ENCODE measurements at places on chromosomes 16 and 17.

DNA sequence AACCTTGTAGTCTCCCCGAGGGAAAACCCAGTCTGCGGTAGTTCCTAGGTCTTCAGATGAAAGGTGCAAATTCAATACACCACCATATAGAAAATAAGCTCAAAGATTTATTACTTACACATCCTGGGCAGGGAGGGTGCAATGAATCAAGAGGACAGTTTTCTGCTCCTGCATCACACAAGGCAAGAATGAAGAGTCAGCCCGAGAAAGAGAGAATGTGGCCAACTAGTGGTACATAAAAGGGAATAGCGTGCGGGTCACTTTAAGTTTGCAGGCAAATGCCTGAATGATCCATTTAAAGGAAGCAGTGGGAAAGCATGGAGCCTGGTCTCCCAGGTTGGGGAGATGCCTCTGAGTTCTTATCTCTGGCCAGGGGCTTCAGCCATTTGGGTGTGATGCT, 403.4 kb downstream of the GRIN2A start:
- no peak for DNase-seq

- DNase-seq = no peak
Observed at GRCh38 chr16:67372664-67373063, 20.6 kb downstream of the TPPP3 start.

- DNase-seq = peak; percentile 39
Observed at GRCh38 chr17:4199818-4200402, 56.9 kb downstream of the CYB5D2 start.

DNA sequence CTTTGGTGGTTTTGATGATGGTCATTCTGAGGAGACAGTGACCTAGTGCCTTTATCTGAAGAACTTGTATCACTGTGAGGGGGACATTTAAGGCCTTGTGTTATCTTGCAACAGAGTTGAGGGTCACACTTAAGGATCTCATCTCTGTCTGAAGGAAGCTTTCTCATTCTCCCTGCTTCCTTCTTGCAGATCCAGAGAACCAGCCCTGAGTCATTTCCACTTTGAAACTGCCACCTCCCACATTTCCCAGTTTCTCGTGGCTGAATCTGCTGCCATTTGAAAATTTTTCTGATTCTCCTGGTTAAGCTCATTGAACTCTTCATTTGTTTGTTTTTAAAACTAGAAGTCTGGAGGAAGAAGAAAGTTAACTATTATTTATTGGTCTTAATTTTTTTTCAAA, 190.2 kb upstream of the CDH11 start:
- DNase-seq = no peak

DNA sequence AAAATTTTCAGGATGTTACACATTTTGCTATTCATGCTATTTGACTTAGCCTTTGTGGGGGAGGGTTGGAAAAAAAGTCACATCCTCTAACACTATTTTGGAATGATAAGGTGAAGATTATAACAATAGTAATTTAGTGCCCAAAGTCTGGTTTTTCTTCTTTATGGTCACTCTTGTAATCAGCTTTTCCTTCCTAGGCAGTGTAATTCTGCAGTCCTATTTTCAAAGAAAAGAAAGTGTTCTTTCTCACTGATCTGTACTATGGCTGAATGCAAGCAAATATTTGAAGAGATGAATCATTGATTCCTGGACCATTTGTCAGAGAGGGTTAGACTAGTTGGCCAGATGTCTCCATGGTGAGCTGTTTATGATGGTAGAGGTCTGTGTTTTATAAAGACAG, 8.4 kb downstream of the RSPRY1 start:
- no peak for DNase-seq

DNA sequence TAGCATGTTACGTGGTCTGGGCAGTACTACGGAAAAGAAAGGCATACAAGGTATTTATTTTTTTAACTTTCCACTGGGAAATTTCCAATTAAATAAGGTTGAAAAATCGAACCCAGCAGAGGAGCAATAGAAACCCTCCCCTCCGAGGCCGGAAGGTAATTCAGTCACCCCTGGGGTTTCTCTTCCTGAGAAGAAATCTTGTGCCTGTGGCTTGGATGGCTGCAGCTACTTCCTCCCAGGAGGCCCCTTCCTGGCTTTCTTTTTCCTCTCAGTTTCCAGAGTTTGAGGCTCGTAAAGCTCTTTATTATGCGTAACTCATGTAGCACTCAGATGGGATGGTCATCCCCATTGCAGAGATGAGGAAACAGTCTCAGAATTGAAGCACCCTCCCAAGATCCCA, 140.3 kb downstream of the ASIC2 start:
- no peak for DNase-seq

DNA sequence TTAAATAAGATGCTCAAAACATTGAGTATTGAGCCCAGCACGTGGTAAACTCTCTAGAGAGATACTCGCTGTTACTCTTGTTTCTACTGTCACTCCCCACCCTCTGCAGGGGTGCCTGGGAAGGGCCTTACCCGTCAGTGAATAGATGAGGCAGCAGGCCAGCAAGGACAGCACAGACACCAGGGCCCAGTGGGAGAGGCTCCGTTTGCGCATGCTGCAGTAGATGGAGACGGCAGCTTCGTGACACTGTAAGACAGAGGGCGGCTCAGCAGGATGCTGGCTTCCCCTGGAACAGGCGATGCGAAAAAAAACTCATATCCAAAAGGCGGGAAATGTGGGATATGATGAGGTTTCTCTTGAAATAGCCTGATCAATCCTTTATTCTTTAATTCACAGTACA, 20.0 kb downstream of the SLC38A8 start:
- no peak for DNase-seq

- DNase-seq = no peak
Observed at GRCh38 chr16:31880322-31880979, 6.8 kb downstream of the ZNF267 start.

DNA sequence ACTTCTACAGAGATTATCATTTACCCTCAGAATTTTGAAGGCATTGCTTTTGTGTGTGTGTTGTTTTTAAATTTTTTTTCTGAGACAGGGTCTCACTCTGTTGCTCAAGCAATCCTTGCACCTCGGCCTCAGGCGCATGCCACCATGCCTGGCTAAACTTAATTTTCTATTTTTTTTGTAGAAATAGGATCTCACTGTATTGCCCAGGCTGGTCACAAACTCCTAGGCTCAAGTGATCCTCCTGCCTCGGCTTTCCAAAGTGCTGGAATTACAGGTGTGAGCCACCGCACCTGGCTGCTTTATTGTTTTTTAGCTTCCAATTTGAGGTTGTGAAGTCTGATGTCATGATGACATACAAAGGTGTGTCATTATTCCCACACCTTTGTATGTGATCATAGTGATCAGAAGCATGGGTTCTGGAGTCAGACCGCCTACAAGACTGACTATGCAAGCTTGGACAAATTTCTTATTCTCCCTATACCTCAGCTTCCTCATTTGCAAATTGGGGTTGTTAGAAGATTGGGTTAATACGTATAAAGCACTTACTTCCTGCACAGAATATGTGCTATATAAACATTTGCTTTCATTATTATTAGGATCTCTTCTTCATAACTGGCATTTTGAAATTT, 5.8 kb downstream of the SEPHS2 start:
- DNase-seq = no peak

DNA sequence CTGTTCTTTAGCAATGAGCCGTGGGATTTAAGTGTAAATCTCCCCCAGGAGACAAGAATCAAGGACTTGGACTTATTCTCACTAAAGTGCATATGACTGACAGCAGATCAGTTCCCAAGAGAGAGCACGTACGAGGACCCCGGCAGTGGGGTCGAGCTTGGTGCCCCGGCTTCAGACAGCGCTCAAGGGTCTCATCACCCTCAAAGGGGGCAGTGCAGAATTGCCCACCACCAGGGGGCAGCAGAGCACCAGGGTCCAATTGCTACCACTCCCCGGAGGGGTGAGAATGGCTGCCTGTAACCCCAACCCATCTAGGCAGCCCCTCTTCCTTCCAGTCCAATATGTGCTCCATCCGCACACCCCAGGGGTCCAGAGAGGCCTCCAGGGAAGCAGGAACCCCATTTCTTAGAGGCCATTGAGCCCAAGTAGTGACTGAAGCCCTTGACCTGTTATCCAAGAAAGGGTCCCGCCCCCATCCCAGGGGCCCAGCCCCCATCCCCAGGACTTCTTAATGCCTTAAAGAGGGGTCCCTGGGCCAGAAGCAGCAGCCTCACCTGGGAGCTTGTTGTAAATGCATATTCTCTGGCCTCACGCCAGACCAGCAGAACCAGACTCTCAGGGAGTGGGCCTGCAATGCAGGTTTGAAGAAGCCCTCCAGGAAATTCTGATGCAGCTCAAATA, 86.1 kb downstream of the ZDHHC7 start:
- DNase-seq = no peak

DNA sequence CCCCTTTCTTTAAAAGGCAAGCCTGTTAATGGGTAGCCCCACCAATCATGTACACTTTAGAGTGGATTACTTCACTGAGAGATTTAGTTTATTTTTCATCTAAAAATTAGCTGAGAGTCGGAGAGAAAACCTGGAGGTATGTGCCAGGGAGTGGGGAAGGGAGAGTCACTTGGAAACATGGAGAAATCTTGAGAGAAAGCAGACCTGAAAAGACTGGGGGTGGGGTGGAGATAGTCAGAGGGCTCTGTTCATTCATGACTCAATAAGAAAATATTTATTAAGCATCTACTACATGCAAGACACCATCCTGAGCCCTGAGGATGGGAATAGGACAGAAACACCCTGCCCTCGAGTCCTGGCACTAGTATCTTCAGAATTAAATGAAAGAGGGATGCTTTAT, 27.4 kb upstream of the RCVRN start:
- no peak for DNase-seq

- no peak for DNase-seq
Observed at GRCh38 chr16:11552440-11552839, 34.3 kb downstream of the LITAF start.

GRCh38 chr17:31527606-31528005, 136.1 kb downstream of the RAB11FIP4 start:
- no peak for DNase-seq
